Pancreas (tissue), 10 donors: ENCODE measurements at places on chromosomes 7 and 10.

DNA sequence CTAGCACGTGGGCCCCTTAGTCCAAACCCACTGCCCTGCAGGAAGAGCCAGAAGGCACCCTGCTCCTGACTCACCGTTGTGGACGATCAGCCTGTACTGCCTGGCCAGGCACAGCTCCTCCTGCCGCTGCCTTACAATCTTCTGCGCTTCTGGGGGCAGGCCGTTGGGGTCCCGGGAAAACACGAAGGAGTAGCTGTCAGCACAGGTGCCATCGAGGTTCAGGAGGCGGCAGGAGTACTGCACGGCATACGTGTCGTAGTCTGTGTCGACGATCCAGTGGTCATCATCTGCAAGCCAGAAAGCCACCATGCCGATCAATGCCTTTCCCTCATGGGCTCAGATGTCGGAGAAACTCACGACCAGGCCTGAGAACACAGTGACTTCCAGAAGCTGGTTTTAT, 7.3 kb downstream of the RBP4 start:
- no peak for DNase-seq

DNA sequence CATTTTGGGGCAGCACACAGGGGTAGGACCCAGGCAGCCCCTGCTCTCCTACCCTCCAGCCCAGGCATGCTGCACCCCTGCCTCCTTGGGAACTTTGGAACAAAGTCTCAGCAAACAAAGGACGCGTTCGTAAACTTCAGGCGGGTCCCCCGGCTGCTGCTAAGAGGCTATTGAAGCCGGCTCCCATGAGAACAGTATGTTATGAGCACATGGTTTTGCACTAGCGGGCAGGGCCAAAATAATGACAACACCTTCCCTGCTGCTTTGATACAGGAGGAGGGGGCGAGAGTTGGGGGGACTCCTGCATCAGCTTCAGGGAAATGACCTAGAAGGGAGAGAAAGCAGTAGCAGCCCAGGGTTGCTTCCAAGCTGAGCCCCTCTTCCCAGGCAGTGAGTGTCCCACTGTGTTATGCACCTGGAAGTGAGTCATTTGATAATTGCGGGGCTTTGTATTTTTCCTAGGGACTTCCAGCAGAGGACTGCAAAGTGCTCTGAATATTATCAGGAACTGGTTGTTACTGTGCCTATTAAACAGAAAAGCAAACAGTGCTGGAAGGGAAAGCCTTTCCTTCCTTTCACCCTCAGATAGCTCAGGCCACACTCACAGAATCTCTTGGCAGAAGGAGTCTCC, 6.9 kb downstream of the ITPRIP start:
- no peak for DNase-seq

DNA sequence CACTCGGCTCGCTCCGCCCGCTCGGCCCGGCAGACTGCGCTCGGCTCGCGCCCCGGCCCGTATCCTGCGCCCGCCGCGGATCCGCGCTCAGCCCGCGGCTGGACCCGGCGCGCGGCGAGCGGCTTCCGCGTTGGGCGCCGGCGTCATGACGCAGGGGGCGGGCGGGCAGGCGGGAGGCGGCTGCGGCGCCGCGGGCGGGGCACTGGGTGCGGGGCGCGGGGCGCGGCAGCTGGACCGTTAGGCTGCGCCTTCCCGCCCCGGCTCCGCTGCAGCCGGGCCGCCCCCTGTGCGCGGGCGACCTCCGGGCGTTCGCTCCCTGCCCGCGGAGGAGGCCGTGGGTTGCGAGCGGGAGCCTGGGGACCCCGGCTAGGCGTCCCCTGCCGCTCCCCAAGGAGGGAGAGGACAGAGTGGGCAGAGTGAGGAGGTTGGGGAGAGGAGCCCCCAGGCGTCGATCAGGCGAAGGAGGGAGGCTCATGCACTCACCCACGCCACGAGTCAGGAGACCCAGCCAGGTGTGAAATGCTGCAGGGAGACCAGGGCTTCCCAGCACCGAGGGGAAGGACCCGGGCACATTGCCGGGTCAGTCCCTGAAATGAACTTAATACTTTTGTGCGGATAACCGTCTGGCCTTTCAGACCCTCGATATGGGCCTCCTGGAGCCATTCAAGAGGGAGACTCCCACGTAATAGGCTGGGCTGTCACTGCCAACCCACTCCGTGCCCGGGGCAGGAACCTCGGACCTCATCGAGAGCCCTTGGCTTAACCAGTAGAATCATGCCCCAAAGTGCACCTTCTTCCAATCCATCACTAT, at the start of gene PIP4K2A:
PIP4K2A (minus strand) TSS at position 100 of the 811 bp plus-strand sequence. CDS start 252 bp downstream, outside the sequence.
- DNase-seq, result peak; percentile 75

- DNase-seq, result no peak
Observed at GRCh38 chr10:100836891-100837290, 75.9 kb upstream of the SLF2 start.

GRCh38 chr10:116742367-116743265, at the start of gene HSPA12A:
Gene HSPA12A, minus strand, starts transcription at chr10:116742566. Its CDS starts 97 bp downstream, at chr10:116742469.
- DNase-seq, result peak; percentile 84

DNA sequence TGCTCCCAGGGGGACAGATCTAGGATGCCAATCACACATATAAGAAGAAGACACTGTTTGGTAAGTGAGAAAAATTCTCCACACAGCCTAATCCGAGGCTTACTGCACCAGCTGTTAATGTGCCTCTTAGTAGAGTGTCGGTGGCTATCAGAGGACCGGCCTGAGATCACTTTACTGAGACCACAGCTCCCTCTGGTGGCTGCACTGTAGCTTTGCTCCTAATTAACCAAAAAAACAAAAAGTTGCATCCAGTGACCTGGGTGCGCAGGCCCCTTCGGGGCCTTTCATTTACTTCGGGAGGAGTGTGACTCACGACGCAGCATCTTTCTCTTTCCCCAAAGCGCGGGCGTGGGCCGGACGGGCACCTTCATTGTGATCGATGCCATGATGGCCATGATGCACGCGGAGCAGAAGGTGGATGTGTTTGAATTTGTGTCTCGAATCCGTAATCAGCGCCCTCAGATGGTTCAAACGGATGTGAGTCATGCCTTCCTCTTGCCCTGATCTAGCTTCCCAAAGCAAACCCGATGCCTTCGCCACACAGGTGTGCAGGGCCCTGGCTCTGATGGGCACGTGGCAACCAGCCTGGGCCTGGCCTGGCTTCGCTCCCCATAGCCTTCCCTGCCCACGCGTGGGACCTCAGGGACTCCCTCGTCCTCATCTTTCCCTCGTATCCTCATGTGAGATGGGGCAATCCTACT, 56.7 kb downstream of the MKI67 start:
- DNase-seq, result peak; percentile 74

GRCh38 chr10:90912174-90912573, 8.7 kb downstream of the ANKRD1 start:
- no peak for DNase-seq

- DNase-seq, result no peak
Observed at GRCh38 chr7:92720604-92721350, 115.6 kb downstream of the CDK6 start.

- no peak for DNase-seq
Observed at GRCh38 chr10:113354711-113355110, 198.1 kb upstream of the HABP2 start.

DNA sequence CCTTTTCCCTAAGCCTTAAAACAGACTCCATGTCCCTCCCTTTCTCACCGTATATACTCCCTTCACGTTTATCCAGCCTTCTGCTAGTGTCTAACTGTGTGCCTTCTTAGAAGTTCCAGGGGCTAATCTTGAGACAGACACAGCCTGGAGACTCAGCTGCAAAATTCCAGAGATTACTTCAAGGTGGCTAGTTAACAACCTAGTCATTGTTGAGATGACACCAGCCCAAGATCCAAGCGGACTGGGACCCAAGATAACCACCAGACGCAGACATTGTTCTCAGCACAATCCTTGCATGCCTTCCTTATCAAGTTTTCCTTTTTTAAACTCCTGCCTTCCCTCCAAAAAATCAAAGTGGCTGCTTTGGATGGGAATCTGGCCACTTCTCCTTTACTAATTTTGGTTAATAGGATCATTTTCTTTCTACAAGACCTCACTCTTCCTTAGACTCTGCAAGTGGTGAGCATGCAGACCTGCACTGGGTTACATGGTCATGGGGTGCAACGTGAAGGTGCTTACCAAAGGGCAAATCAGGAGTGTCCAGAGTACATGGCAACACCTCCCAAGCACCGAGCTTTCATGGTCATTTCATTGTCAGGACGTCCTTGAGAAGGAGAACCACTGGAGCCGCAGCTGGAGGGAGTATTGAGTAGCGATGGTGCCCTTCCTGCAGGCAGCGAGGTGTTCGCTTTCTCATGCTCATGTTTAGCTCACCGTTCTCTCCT, 69.7 kb downstream of the ANLN start:
- DNase-seq, result no peak

- no peak for DNase-seq
Observed at GRCh38 chr10:52453501-52453900, 139.4 kb downstream of the DKK1 start.

DNA sequence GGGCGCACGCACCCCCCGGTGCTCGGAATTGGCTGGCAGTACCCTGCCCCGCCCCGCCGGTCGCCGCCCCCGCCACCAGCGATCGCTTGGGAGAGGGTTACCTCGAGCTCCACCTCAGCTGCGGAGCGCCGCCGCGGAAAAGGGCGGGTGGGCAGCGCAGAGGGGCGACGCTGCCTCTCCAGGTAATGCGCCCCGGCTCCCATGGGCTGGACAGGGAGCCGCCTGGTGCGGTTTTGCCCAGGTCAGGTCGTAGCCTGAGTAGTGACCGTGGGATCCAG, 1.3 kb downstream of the PFKFB3 start:
- DNase-seq, result peak; percentile 52

DNA sequence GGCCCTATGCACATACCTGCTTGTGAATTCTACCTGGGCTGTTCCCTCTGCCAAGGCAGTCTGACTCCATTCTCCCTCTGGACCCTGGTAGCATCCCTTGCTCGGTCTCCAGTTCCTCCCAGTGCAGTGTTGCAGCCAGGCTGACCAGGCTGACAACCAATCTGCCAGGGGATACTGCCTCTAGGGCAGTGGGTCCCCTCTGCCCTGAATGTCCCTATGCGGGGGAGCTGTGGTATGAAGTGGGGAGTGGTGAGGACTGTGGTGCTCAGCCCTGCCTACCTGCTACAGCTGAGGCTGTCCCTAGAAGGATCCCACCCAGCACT, 48.0 kb upstream of the CAMK2B start:
- no peak for DNase-seq

DNA sequence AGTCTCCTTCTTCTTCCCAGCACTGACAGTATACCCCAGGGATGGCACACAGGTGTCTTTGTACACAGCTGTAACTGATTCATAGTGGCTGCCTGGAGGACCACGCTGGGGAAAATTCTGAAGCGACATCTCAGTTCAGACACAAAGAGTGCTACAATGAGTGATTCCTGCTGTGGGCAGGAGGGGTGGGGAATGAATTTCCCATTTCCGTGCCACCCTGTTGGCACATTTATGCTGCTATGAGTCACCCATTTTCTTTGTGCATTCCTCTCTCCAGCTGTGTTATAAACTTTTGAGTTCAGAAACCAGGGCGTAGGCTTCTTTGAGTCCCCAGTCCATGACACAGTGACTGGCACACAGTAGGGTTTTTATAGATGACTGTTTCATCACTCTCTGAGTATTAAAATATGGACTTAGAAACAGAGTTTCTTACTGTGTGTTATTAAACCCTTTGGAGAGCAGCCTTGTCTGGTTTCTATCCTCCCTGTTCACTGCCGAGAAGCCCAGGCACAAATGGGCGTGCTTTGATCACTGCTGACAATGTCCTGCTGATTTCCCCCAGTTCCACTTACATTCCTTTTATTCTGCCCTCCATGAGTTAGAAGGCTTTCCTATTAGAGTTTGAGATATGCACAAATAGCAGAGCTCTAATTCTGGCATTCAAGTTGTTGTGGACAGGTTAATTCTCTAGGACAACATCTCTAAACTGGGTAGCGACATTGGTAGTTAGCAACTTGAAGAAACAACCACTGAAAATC, 24.0 kb upstream of the NPS start:
- no peak for DNase-seq

- no peak for DNase-seq
Observed at GRCh38 chr10:113776553-113776952, 25.1 kb downstream of the PLEKHS1 start.

- no peak for DNase-seq
Observed at GRCh38 chr10:112227331-112227987, 43.9 kb upstream of the GPAM start.

DNA sequence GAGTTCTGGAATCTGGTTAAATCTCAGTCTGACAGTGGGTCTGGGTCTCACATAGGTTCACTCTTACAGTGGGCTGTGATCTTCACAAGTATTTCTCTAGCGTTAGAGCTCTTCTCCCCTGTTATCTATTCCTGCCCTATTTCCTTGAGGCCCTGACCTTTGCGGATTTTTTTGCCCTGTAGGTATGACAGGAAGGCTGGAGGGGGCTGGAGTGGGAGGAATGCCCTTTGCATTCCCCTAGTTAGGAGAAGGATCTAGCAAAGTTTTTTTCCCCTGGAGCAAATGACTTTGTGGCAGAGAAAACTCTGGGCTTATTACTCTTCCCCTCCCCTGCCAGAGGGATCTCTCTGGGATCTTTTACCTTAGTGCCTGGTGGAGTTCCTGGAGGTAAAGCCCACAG, 49.2 kb downstream of the GALNT11 start:
- no peak for DNase-seq

GRCh38 chr10:124596116-124596785, 134.6 kb downstream of the LHPP start:
- DNase-seq, result no peak
